ENCODE measurements at places on chromosomes 16 and 17.

DNA sequence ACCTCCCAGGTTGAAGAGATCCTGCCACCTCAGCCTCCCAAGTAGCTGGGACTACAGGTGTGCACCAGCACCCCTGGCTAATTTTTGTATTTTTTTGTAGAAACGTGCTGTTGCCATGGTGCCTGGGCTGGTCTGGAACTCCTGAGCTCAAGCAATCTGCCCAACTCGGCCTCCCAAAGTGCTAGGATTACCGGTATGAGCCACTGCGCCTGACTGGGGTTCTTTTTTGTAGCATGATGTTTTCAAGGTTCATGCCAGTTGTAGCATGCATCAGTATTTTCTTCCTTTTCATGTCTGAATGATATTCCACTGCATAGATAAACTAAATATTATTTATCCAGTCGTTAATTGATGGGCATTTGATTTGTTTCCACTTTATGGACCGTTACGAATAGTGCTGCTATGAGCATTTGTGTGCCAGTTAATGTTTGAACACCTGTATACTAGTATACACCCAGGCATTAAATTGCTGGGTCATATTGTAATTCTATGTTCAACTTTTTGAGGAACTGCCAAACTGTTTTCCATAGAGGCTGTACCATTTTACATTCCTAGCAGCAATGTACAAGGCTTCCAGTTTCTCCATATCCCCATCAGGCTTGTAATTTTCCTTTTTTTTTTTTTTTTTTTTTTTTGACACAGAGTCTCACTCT lies 24.8 kb upstream of the CEP20 start:
- DNase-seq: no peak

GRCh38 chr17:17507465-17508011 lies 11.3 kb upstream of the RASD1 start:
- DNase-seq: no peak

DNA sequence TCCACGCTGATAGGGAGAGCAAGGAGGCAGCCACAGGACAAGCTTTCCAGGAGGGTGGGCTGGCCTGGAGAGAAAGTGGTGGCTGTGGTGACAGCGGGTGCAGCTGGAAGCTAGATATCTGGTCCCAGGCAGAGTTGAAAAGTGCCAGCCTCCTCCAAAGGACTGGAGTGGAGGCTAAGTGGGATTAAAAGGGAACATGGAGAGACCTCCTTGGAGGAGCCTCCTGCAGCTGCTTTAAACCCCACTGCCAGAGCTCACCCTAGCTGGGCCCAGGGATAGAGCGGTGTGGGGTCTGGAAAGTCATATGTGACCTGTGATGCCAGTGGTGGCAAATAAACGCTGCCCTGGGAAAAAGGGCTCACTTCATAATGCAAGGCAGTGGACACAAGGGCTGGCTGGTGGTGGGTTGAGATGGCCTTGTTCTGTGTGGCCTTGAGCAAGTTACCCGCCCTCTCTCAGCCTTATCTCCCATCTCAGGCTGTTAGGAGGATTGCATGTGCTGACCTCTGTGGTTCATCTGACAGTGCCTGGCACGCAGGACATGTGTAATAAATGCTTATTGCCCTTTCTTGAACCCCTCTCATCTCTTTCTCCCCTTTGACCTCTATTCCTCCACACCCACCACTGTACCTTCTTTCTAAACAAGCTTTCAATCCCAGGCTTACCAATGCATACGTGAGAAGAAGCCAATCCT lies 61.0 kb upstream of the LGALS9 start:
- no peak for DNase-seq

DNA sequence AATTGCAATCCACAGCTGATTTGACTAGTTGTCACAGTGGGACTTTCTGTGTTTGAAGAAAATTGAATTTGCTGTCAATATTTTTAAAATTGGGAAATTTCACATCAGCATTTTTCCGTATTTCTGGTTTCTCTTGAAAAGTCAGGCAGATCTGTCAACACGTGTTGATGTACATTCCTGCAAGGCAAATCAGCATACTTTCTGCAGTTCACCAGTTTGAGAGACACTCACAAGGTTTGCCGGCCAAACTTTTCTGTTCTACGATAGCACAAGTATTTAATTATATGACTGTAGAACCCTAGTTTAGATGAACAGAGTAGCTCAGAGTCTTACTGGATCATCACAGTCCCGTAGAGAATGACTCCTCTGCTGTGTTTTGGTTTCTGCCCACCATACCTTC lies 102.0 kb downstream of the ADAMTS18 start:
- DNase-seq: no peak

DNA sequence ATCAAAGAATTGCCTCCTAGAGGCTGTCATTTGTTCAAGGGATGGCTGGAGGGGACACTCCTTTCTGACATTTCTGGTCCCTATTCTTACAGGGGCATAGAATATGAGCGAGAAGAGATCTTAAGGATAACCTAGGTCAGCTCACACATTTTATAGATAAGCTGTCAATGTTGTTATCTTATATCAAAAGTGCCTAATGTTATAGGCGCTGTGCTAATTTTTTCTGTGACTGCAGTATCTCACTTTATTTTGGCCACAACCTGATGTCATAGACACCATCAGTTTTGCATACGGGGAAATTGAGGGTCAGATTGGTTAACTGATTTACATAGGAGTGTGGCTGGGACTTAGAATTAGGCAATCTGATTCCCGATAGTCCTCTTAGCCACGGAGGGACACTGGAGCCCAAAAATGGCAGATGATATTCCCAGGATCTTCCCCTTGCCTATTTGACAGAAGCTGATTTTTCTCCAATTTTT lies 1.2 kb downstream of the CPD start:
- DNase-seq: no peak

Measured in activated CD4-positive, alpha-beta T cell treated with anti-CD3 and anti-CD28 coated beads, Interleukin-2, amount 50 U/mL, for 1 hour (primary cell).